HCEC 1CT (cell line): ENCODE measurements at places on chromosomes 11 and 22.

- no peak for DNase-seq
These were observed 2.8 kb downstream of the POLR3H start for GRCh38 chr22:41541484-41541883.

GRCh38 chr22:22546490-22546889 is 12.6 kb downstream of the PRAME start:
- no peak for DNase-seq

GRCh38 chr11:129636926-129637325 is 178.7 kb upstream of the TMEM45B start:
- peak; percentile 28 for DNase-seq

- no peak for DNase-seq
These were observed 171.5 kb upstream of the B3GAT1 start for GRCh38 chr11:134583397-134583990.

DNA sequence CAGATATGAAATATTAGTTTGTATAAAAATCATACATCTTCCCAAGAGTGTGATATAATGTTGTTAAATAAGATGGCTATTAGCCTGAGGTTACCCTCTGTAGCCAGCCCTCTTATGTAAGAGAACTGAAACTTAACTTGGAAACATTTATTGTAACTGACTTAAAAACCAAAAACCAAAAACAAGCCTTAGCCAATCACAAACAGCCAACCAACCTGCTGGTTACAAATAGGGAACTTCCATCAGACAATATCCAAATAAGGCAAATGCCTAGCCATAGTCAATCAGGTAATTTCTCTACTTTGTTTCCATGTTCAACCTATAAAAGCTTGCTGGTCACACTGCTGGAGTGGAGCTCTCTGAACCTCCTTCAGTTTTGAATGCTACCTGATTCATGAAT is 14.1 kb downstream of the KBTBD3 start:
- DNase-seq, result no peak

GRCh38 chr11:134228625-134229024 is 4.2 kb downstream of the VPS26B start:
- DNase-seq, result no peak

- DNase-seq, result no peak
These were observed 3.4 kb downstream of the MALAT1 start for GRCh38 chr11:65502274-65502554.

GRCh38 chr22:48394787-48395186 is 1432.9 kb downstream of the BRD1 start:
- no peak for DNase-seq

DNA sequence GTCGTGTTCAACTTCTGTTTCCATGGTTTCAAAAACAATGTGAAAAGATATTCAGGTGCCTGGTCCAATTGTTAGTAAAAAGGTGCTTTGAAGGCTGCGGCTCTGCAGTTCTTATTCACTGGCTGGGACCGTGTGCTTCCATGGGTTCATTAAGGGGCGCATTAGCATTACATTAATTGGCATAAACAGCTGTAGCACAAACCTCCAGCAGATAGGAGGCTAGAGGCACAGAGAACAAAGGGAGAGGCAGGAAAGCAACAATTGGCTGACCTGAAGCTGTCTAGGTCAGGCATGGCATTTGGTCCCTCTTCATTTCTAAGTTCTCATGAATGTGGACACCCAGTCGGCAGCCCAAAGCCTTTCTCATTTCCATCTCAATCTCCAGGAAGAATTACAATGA is 16.6 kb downstream of the PAK1 start:
- DNase-seq, result no peak

- no peak for DNase-seq
These were observed 4.8 kb upstream of the CHRDL2 start for GRCh38 chr11:74736031-74736430.

- no peak for DNase-seq
These were observed 88.0 kb upstream of the E2F8 start for GRCh38 chr11:19328586-19329311.

DNA sequence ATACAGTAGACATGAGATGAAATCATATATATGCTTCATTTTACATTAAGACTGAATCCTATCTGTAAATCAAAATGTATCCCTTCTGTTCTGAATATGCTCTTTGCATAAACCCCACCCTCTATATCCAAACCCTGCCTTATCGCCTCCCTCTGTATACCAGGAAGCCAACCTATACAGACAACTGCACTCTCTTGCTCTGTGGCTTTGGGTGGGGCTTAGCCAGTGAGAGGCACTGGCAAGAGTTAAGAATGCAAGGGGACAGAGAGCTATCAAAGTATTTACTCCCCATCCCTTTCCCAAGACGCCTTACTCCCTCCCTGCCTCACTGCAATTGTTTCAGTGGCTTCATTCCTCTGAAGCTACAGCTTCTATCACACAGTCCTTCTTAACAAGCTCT is 309.8 kb downstream of the TTC28 start:
- no peak for DNase-seq

DNA sequence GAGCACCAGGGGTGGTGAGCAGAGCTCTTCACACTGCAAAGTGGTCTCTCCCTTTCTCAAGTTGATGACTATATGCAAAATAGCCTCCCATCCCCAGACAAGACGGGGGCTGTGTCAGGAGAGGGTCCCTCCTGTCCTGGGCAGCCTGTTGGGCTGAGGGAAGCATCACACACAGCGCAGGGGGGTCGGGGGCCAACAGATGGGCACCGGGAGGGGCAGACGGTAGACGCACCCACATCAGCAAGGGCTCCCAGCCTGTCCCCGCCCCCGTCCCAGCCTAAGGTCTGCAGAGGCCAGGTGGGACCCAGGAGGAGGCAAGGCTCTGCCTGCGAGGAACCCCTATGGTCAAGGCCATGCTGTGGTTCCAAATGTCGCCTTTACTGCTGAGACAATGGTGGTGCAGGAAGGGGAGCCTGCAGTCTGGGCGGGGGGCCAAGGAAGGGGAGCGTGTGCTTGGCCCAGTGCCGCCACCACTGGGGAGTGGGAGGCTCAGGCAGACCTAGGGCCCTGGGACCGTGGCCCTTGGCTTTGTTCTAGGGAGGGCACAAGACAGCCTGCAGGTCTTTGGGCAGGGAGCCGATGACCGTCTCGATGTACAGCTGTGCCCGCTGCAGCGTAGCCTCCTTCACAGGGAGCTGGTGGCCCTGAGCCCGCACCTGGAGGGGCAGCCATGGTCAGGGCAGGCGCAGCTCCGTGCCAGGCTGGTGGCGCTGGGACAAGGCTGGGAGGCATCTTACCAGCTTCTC is 4.3 kb upstream of the PLXNB2 start:
- no peak for DNase-seq

DNA sequence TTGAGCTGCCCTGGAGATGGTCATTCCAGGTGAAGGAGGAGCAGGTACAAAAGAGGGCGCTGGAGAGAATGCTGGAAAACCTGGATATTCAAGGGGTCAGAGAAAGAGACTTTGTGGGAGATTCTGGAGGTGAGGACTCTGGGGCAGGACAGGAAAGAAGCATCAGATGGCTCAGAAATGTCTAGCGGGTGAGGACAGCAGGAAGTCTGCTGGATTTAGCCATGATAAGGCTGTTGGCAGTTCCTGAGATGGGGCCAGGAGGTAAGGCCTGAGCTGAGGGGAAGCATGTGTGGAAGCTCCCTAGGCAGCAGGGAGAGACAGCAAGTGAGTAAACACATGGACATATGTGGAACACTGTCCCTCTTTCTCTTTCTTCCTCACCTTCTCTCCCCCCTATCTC is 1.5 kb downstream of the UPB1 start:
- no peak for DNase-seq

DNA sequence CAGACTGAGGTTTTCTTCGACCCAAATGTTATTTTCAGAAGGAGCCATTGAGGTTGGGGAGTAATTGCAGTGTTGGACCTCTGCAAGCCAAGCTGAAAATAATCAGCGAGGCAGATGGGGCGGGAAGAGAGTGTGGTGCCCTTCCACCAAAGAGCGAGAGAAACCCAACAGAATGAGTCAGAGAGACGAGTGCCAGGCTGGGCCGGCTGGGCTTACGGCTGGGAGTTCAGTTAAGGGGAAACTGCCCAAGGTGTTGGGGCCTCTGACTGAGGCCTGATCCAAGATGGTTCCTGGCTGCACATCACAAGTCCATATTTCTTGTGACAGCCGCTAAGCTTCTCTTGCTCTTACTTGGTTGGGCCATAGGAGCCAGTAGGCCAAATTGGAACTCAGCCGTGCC is 30.4 kb upstream of the CREB3L1 start:
- DNase-seq, result peak; percentile 8

- no peak for DNase-seq
These were observed 125.2 kb upstream of the SNX19 start for GRCh38 chr11:131041331-131042040.

- no peak for DNase-seq
These were observed 27.1 kb downstream of the C11orf96 start for GRCh38 chr11:43969543-43969942.

GRCh38 chr22:29722587-29722986 is 2.8 kb downstream of the CABP7 start:
- DNase-seq, result no peak

DNA sequence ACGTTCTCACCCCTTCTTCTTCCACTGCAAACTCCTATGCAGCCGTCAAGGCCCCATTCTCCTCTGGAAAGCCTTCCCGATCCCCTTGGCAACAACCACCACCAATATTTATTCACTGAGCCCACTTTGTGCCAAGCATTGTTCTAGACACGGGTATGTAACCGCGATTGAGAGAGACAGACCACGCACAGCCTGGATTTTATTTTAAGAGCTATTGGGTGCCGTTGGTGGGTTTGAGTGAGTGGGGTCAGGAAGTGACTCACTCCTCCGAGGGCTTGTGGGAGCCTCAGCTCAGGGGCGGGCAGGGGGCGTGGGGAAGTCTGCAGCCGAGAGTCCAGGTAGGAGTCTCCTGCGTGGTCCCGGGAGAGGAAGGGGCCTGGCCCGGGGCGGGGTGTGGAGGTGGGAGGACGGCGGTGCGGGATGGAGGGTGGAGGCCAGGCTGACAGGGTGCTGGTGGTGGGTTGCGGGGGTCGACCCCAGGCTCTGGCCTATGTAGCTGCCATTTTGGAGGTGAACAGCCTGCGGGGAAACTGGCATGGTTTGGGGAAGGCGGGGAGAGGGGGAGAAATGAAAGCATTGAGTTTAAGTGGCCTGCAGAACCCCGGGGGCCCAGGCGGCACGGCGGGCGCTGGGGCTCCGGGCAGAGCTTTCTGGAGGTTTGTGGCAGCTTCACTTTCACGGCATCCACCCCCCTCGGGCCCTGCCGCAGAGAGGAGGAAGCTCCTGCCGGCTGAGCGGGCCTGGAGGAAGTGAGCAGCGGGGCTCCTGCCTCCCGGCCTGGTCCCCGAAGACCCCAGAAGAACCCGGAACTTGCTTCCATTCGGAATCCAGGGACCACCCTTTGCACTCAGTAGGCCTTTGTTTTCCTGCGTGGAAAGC is 547 bp downstream of the PARVG start:
- DNase-seq, result no peak

DNA sequence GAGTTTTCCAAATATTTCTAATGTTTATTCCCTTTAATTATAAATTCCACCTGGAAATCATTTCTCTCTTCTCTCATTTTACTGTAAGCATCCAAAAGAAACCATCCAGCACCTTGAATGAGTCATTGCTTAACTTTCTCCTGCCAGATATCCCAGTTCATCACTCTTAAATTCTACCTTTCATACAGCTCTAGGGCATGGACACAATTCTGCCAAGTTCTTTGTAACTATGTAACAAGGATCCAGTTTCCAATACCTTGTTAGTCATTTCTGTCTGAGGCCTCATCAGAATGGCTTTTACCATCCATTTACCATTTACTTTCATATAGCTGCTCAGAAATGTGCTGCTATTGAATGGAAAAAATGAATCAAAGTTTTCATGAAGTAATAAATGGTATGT is 455.4 kb upstream of the TENM4 start:
- no peak for DNase-seq

DNA sequence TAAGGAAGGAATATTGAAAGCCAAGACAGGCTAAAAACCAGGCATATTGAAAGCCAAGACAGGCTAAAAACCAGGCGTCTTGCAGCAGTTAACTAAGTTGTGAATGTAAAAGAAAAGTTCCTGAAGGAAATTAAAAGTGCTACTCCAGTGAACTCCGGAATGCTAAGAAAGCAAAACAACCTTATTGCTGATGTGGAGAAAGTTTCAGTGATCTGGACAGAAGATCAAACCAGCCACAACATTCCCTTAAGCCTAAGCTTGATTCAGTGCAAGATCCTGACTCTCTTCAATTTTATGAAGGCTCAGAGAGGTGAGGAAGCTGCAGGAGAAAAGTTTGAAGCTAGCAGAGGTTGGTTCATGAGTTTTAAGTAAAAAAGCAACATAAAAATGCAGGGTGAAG is 51.4 kb downstream of the PACS1 start:
- no peak for DNase-seq

DNA sequence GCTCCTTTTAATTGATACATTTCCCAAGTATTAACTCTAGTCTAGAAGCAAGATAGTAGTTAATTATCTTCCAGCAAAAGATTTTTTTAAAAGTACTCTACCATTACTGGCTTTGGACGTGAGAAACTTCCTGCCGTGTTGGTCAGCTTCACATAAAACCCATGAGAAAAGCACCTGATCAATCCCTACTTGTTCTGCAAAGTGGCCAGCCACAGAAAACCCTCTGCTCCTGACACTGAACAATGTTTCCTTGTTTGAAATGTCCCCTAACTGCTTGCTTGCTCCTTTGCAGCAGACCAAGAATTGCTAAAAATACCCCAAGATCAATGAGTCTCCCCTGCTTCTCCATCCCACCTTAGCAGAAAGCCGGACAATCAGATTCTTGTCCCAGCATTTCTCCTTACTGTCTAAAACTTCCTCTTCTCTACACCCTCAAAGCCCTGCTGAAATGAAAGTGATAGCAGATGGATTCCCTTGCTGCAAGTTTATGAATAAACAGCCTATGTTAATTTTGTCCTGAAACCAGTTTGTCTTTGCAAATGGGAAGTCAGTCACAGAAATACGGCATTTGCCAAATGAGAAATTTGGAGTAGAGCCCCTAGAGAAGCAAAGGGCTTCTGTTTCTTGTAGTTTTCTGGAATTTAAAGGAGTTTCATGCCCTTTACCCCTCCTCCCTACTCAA is 207.1 kb upstream of the ARHGAP20 start:
- DNase-seq, result no peak
